Cerebellar nuclear complex (tissue), 1 donor: ENCODE measurements at places on chromosomes 4 and X.

GRCh38 chrX:15345976-15346375 lies 10.7 kb upstream of the PIGA start:
- DNase-seq: no peak

DNA sequence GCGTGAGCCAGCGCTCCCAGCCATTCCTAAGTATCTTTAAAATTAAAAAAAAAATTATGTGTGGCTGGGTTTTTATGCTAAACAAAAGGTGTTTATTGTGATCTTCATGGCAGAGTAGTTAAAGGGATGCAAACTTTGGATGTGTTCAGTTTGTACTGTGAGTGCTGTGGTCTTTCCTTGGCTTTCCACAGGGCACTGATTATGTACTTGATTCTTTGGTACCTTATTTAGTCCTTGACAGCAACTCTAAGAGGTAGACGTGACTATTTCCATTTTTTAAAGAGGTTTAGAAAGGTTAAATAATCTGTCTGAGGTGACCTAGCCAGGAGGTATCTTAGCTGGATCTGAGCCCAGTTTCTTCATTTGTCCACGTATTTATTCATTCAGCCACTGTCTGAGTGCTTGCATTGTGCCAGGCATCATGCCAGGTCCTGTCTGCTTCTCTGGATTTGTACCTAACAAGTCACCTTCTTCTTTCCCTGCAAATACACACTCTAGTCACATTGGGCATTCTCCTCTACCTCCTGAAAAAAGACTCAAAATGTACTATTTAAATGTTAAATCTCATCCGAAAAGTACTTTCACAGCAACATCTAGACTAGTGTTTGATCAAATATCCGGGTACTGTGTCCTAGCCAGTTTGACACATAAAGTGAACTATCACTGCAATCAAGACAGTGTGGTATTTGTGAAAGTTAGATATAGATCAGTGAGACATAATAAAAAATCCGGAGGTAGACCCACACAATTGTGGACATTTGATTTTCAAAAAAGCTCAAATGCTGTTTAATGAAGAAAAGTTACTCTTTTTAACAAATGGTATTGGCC lies 31.5 kb downstream of the WWC2 start:
- DNase-seq: no peak

GRCh38 chr4:81040012-81040659 lies 9.6 kb downstream of the BMP3 start:
- no peak for DNase-seq

GRCh38 chrX:46805270-46805669 lies 31.6 kb upstream of the RP2 start:
- no peak for DNase-seq

GRCh38 chr4:112199041-112199440 lies 32.5 kb upstream of the AP1AR start:
- no peak for DNase-seq

- no peak for DNase-seq
Observed at GRCh38 chr4:120994521-120994920, 72.0 kb upstream of the PRDM5 start.

DNA sequence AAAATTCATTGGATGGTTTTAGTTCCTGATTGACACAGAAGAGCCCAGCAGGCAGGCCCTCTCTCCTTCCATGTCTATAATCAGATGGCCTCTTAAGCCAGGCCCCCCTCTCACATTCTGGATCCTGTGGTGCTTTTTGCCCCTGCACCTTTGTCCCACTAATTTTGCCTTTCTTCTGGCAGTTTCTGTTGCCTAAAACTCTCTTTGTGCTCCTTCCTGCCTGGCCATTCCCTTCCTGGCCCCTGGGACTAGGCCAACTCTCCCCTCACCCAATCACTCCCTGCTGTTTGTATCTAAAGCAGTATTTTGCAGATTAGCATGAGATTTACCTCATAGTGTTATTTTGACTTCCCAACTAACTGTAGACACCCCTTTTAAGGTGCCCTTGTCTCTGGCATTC lies 42.7 kb upstream of the DDX3X start:
- DNase-seq: no peak

DNA sequence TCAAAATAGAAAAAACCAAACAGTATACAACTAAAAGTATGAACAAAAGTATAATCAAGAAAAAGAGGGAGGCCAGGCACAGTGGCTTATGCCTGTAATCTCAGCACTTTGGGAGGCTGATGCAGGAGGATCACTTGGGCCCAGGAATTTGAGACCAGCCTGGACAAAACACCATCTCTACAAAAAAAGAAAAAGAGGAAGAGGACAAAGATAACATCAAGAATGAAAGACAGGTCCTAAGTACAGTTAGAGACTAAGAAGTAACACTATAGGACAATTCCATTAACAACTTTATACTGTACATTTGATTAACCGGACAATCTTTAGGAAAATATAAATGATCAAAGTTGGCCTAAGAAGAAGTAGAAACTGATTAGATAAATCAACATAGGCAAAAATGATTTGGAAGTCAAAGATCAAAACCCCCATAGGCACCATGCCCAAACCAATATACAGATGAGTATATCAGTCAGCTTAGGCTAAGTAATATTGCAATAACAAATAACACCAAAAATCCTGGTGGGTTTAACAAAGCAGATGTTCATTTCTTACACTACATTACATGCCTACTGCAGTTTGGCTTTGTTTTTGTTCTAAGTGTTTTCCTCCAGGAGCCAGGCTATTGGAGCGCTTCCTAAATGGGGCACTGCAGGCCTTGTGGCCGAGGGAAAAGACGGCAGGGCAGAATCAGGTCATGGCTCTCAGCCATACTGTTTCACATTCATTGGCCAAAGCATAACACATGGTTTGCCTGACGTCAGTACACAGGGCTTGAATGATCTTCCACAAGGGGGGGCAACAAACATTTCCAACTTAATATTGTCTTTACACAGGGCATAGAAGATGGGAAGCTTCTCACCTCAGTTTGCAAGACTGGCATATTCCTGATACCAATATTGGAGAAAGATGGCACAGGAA lies 42.2 kb upstream of the HGFAC start:
- DNase-seq: no peak

GRCh38 chr4:89070041-89070440 lies 13.1 kb upstream of the FAM13A start:
- DNase-seq: no peak

GRCh38 chr4:31104577-31104976 lies 384.4 kb downstream of the PCDH7 start:
- DNase-seq: no peak

DNA sequence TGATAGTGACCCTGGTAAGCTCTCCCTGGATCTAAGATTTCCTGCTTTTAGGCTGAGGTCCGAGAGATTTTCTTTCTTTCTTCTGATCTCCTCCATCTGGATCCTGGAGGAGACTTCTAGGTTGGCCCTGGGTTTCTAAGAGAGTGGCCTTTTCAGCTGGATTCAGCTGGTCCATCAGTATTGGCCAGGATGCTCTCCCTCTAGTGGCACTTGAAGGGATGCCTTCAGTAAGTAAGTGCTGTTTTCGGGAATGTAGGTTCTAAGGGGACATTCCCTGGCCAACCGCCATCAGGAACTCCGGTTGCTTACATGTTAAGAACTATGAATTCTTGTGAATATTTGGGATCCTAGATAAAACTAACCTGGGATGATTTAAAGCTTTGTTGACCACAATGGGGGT lies 56.9 kb downstream of the SERTM2 start:
- DNase-seq: no peak

DNA sequence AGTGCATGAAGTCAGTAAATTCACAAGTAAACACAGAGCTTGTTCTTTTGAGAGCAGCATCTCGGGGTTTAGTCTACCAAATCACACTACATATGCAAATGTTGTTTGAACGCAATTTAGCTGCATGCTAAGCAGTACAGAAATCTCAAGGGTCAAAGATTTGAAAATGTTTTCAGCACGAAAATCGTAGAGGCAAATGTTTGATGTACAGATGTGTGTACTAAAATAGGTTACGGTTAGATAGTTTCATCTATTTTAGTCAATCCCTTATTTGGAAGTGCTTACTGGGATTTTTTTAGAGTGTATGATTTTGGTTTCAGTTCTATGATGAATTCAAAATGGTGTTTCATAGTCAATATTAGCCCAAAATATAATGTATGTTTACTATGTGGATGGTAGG lies 1928.2 kb upstream of the TENM3 start:
- DNase-seq: no peak

DNA sequence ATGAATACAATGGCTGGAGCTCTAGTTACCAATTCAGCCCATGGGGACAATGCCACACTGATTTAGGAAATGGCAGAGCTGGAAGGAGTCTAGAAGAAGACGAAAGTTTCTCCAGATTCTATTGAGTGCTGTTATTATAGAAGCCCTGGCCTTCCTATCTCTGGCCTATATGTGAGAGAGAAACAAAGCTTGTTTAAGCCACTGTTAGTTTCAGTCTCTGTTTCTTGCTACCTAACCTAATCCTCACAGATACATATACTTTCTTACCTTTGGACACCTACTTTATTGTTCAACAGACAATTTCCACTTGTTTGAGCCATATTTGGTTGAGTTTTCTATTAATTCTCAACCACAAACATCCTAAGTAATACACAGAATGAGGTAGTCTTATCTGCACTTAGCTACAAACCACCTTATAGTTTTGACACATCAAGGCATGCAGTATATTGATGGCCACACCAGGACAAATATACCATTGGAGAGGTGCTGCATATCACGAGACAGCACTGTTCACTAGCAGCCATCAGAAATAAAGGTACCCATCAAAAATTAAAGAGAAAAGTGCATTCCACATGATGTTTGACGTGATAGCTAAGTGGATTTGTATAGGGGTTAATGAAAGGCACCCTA lies 190.2 kb downstream of the SMIM20 start:
- no peak for DNase-seq

- no peak for DNase-seq
Observed at GRCh38 chr4:172869621-172870268, 298.9 kb upstream of the GALNT7 start.

DNA sequence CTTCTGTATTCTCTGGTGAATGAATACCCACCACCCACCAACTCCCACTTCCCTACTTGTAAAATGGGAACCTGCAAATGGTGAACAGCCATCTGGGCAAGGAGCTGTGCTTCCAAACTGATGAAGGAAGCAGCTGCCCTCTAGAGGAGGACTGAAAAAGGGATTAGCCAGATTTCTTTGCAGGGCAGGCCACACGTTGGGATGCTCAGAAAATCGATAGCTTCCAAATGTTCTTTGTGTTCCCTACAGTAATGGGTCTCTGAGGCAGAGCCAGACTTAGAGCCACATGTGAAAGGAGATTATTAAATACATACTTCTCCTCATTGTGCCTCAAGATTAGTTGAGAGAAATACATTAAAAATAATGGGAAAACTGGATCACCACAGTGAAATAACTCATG lies 39.3 kb upstream of the LPAR4 start:
- no peak for DNase-seq

- no peak for DNase-seq
Observed at GRCh38 chrX:113545040-113545439, 704.4 kb upstream of the AMOT start.

DNA sequence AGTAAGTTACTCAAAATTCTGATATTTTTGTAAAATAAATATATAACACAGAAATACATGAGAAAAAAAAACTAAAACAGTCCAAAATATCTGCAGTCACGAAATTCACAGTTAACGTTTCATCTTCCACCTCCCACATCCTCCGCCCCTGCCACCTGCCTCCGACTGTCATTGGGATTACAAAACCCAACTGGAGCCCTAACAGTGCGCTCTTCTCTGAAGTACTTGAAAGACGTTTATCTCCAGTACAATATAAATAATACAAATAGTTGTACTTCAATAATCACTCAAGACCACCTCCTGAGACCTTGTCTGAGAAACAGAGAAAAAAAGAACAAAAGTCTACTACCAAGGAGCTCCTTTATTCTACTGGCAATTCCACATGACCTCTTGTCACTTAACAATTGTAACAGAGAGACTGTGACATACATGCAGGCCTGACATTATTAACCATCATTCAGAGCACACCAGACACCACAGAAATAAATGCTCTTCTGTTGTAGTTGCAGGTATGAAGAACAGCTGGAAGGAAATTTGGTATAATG lies 280.6 kb downstream of the PPP3CA start:
- DNase-seq: no peak

GRCh38 chr4:183082053-183082452 lies 17.0 kb upstream of the WWC2 start:
- no peak for DNase-seq

DNA sequence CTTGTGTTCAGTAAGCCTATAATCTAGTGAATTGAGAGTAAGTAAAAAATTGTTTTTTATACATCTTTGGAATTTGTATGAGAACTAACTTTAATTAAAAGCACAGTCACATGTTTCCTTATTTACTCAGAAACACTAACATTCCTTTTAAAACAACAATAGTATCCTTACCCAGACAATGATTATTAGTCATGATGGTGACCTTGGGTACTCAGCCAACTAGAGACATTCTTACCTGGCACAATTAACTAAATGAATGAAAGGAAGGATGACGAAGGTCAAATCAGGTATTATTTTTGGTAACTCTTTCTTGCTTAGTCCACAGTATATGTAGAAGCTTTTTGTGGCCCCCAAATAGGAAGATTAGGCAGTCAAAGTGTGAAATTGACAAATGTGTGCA lies 901.0 kb downstream of the FAT4 start:
- no peak for DNase-seq

DNA sequence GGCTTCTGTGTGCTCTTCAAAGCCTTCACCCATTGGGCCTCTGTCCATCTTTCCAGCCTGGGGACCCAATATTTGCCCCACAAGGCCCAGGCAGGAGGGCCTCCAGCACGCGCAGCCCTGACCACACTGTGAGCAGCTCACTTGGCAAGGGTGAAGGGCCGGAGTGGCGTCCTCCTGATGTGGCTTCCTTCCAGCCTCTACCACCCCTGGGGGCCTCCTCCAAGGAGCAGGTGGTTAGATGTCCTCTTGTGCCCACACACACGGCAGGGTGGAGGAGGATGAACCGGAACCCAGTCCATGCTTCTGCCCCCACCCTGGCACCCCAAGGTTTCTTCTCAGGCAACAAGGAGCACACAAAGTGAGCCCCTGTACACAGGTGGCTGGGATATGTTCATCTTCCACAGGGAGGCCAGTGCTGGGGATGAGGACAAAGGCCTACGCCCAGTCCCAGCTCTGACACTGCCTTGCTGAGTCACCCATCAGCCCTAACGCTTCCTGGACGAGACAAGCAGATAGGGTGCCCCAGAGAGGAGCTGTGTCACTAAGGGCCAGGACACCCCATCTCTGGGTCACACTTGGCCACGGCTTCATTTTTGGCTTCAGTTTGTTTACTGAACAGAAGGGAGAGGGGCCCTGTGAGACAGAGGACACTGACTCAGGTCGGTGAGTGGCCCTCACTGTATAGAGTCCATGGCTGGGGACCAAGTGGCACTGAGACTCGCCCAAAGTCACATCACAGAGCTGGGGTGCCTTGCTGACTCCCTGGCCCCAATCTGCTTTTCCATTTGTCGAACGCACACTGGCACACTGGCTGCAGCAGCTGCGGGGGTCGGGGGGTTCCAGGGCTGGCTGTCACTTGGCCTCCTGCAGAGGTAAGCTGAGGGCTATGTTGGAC lies 1.9 kb downstream of the UBL4A start:
- no peak for DNase-seq

DNA sequence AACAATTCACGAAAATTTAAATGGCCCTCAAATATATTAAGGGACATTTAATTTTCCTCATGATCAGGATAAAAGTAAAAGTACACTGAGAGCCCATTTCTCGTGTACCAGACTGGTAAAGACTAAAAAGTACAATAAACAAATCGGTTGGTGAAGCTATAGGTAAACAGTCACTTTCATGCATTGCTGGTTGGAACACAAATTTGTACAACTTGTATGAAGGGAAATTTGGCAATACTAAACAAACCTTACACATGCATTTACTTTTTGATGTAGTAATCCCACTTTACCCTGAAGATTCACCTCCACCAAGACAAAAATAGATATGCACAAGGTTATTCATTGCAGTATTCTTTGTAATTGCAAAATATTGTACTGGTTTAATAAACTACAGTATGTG lies 31.4 kb upstream of the MBNL3 start:
- no peak for DNase-seq
